ENCODE measurements at places on chromosomes 1 and 21.
A peak's percentile ranks its signal among the peaks of the same experiment; 100 is the strongest.

DNA sequence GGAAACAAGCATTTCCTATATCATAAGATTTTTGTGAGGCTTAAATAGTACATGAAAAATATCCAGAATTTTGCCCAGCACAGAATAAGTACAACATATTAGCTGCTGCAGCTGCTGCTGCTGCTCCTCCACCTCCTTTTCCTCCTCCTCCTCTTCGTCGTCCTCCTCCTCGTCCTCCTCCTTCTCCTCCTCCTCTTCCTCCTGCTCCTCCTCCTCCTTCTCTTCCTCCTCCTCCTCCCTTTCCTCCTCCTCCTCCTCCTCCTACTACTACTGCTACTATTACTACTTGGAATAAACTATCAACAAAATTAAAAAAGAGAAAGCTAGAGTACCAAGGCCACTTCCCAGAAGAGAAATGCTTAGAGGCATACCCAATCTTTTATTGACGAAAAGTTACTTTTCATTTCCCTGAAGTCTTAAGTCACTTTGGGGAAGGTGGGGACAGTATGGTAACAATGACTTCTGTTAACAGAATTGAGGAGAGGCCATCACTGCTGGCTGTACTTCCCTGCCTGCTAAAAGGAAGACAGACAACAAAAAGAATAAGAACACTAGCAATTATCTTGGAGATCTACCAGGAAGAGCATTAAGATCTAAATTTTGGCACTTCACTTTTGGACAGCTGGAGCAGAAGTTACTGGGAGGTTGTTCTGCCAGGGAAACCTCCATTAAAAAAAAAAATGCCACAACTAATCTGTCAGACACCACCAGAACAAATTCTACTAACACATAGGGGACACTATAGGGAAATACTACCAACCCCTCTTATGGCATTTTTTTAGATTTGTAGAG, 7.1 kb downstream of the DENND1B start:
- DNase-seq = no peak

DNA sequence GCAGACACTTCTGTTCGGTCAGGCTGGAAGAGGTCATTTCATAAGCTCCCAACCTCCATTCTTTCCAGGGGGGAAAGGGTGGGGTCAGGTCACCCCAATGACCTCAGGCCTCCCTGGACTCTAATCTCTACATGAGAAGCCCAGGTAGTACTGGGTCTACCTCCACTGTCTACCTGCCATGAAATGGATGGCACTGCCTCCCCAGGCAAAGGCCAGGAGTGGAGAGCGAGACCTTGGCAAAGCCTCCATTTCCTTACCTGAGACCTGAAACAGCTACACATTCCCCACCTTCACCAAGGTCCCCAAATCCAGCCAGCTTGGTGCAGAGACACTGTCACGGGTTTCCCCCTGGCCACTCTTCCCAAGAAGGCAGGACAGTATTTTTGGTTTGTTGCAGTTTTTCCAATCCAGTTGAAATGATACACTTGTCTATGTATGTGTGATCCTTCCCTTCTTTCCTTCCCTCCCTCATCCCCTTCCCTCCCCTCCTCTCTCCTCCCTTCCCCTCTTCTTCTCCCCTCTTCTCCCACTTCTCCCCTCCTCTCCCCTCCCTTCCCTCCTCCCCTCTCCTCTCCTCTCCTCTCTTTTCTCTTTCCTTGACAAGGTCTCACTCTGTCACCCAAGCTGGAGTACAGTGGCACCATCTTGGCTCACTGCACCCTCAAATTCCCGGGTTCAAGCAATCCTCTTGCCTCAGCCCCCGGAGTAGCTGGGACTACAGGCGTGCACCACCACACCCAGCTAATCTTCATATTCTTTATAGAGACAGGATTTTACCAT, 16.1 kb downstream of the BTG2 start:
- DNase-seq = no peak

GRCh38 chr1:177796561-177796960, 173.3 kb downstream of the SEC16B start:
- no peak for DNase-seq

GRCh38 chr21:19731251-19731650, 1267.0 kb upstream of the NCAM2 start:
- DNase-seq = no peak

GRCh38 chr1:229952670-229953520, 114.1 kb upstream of the GALNT2 start:
- no peak for DNase-seq

DNA sequence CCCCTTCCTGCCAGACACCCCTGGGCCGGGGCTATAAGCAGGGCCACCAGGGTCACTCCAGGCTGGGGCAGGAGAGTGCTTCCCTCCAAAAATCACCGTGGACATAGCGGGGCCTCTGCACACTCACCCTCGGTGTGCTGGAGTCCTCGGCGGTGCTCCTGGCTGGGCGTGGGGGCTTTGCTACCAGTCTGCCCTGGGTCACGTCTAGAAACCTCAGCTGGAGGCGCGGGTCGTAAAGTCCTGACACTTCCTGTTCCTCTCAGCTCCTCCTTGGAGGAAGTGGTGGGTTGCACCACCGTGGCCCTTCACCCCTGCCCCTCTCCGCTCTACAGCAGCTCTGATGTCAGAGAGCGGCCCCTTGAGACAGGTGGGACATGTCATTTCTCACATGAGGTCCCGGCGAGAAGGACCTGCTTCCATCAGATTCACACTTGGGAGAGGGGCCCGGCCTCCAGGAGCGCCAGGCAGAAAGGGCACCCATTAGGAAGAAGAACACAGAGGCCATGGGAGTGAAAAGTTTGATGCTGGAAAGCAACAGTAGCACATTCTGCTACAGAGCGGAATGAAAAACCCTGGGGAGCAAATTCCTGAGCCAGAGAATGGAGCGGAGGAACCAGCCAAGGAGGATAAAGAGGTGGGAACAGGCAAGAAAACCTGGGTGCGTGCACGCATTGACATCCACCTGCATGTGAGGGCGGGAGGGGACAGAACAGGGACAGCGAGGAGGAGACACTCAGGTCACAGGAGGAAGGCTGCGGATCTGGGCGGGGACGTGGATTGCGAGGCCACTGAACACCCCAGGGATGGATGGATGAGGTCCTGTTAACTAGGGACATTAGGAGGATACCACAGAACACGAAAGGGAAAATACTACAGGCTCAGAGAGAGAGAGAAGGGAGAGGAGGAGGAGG, at the start of gene ITGB2:
Gene ITGB2, minus strand, starts transcription at position 206 of the 911 bp plus-strand sequence. CDS start 10,117 bp downstream, outside the sequence.
- no peak for DNase-seq

GRCh38 chr1:25118546-25118945, 113.8 kb downstream of the SYF2 start:
- no peak for DNase-seq

DNA sequence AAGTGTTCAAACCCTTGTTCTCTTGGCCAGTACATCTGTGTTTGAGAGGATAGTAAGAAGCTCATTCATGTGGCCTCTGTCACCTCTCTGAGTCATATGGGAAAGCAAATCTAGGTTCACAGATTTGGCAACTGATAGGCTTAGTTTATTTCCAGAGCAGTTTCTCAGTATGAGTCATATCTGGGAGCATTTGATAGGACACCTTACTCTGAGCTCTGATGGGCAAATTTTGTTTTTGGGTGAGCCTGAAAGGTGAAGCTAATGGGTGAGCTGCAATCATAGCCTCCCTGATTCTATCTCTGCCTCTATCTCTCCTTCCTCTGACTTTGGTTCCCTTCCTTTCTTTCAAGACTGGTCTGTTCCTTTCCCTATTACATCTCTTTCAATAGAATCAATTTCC, 134.4 kb downstream of the S1PR1 start:
- DNase-seq = no peak

- DNase-seq = no peak
These were observed 250.3 kb downstream of the PTPRC start for GRCh38 chr1:198889101-198889500.

- DNase-seq = no peak
These were observed 25.9 kb downstream of the ITSN1 start for GRCh38 chr21:33668180-33668579.

GRCh38 chr1:64041371-64042131, 161.9 kb upstream of the UBE2U start:
- DNase-seq = no peak

GRCh38 chr1:8780405-8780804, 37.0 kb downstream of the RERE start:
- DNase-seq = no peak

GRCh38 chr1:181658581-181658980, 175.3 kb downstream of the CACNA1E start:
- no peak for DNase-seq

DNA sequence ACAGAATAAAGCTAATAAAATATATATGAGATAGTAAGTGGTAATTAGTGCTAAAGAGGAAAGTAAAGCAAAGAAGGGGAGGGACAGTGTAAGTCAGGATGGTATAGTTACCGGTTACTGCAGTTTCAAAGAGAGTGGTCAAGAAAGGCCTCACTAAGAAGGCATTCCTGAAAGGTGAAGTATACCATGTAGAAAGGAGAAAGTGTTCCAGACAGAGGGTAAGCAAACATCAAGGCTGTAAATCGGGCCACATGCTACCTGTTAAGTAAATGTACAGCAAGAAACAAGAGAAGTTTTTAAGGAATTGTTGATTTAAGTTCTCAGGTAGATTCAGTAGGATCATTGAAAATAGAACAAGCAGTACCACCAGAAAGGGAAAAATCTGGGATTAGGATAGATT, 9.7 kb downstream of the DESI2 start:
- DNase-seq = no peak

GRCh38 chr1:89822999-89823628, 2.3 kb downstream of the LRRC8D start:
- no peak for DNase-seq

- DNase-seq = no peak
These were observed 15.6 kb upstream of the VAMP3 start for GRCh38 chr1:7755448-7755847.

GRCh38 chr21:45430521-45431501, 25.8 kb downstream of the COL18A1 start:
- DNase-seq = no peak

DNA sequence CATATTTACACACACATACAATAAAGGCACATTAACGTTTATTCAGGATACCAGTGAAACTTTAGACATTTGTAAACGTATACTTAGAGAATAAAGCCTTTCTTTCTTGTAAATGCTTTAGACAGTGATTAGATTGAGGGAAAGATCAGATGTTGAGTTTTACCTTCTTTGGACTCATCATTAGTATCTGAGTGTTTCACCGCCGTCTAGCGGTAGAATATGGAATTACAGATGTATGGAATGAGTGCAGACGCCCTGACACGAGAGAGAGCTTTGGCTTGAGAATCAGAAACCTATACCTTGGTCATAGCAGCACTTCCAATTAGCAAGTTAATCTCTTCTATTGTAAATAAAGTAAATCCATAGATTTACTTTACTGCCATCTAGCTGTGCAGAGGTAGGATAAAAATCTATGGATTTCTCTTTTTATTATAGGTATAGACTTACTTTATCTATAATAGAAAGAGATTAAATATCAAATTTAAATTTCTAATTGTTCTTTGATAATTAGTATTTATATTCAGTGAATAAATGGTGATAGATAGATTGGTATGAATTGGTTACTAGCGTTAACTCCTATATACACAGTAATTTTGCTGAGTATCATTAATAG, 12.6 kb downstream of the FLG2 start:
- DNase-seq = no peak

DNA sequence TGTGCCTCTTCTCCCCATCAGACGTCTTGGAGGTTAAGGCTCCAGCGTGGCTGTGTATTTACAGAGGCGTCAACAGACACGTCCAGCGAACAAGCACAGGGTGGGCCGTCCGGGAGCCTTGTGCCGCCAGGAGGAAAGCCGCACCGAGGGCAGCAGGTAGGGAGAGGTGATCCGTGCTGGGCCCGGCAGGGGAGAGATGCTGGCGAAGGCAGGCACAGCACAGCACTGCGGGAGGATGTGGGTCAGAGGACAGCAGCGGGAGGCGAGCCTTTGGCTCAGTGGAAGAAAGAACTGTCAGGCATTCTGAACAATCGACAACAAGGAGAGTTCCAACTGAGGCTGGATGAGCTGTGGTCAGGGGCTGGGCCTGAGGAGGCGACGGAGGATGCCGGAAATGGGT, 144.1 kb upstream of the TNR start:
- no peak for DNase-seq

- no peak for DNase-seq
These were observed 149.1 kb upstream of the L1TD1 start for GRCh38 chr1:62045574-62045973.

GRCh38 chr1:42820813-42821212, 3.6 kb upstream of the SVBP start:
- DNase-seq = no peak

DNA sequence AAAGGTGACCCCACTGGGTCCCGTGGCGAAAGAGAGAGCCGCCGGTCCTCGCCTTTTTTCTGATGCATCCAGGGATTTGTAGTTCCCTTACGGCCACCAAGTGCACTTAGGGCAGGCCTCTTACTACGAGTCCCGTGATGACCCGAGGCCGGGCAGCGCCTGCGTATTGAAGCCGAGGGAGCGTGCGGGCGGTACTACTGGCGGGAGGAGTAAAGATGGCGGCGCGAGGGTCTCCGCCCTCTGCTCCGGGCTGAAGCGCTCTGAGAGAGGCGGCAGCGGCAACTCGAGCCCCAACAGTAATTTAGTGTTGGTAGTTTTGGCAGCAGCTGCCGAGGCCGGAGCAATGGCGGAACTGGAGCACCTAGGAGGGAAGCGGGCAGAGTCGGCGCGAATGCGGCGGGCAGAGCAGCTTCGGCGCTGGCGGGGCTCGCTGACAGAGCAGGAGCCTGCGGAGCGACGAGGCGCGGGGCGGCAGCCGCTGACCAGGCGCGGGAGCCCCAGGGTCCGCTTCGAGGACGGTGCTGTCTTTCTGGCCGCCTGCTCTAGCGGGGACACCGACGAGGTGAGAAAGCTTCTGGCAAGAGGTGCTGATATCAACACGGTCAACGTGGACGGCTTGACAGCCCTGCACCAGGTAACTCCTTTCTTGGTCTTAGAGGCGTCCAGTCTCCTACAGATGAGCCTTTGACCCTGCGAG, at the start of gene PPP1R12B:
Gene PPP1R12B, plus strand, starts transcription at position 191 of the 697 bp plus-strand sequence. Its CDS starts 153 bp downstream, at position 344.
- peak; percentile 91 for DNase-seq

DNA sequence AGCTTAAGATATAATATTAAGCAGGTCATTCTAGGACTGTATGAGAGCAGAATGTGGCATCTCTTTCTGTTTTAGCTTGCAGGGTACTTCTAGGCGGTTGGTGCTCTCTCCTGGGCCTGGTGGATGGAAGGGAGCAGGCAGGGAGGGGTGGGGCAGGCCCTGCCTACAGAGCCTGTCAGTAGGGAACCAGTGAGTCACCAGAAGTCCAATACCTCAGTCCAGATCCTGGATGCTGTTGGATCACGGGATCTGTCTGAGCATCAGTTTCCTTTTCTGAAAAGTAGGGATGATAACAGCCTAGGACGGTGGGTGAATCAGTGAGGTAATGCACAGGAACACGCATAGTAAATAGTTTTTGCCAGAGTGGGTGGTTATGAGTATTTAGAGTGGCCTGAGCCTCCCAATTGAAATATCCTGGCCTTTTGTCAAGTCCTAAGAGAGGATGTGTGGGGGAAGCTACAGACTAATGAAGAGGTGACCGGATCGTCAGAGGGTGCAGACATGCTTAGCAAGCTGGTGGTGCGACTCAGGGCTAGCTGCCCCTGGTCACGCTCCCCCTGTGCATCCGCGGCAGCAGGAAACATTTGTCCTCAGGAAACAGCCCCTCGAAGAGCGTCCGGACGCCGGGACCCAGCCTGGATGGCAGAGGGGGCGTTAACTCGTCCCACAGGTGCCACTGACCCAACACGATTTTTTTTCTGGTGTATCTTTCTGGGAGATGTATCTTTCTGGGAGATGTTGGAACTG, 23.9 kb downstream of the NAV1 start:
- DNase-seq = no peak

- DNase-seq = peak; percentile 64
These were observed 7.0 kb downstream of the PTCH2 start for GRCh38 chr1:44835738-44836675.

All from activated T-helper 1 cell treated with anti-CD3 and anti-CD28 coated beads, Interleukin-2, amount 50 U/mL, for 16 hours (primary cell).